Transverse colon (tissue), 4 donors: ENCODE measurements at places on chromosomes 2 and 18.

DNA sequence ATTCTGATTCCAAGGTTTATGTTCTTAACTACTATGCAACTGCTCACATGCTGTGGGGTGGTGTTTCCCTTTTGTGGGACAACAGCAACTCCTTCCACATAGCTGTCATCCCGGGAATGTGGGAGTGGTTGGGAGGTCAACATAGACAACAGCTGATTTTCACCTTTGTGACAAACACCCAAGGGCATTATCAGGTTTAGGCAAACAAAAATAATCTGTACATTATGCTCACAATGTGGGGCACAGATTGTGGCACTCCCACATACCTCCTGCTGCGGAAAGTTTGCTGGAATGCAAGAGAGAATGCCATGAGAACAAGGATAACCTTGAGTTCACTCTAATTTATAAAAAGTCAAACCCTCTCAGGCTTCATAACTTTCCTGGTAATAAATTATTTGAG is 582.6 kb downstream of the CNTNAP5 start:
- DNase-seq: no peak

GRCh38 chr2:231190531-231191197 is 7.8 kb upstream of the ARMC9 start:
- DNase-seq: peak; percentile 47

DNA sequence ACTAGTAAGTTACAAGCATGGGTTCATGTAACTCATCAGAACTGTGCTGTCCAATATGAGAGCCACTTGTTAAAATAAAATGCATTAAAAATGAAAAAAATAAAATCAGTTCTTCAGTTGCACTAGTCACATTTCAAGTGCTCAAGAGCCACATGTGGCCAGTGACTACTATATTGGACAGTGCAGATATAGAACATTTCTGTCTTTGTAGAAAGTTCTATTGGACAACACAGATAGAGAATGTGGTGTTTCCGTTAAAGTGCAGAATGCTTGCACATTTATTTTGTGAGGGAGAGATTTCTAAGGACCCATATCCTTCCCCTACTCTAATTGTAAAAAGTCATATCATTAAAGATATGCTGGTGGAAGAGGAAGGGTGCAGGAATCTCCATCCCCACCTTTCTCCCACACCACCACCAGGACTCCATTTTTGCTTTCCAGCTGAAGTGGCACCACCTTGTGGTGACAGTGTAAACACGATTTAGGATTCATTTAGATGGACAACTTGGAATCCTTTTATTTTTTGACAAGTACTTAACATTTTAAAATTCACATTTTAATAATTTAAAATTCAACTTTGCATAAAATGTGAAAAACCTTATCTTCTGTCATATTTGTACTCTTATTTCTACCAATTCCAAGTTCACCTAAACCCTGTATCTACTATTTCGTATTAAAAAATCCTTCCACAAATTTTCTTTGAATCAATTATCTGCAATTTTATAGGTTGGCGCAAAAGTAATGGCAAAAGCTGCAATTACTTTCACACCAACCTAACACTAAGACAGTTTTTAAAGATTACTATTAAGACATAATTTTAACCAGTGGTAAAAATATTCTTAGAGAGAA is 9.4 kb upstream of the CD302 start:
- peak; percentile 26 for DNase-seq

GRCh38 chr2:47062681-47063537 is 92.2 kb downstream of the STPG4 start:
- no peak for DNase-seq

DNA sequence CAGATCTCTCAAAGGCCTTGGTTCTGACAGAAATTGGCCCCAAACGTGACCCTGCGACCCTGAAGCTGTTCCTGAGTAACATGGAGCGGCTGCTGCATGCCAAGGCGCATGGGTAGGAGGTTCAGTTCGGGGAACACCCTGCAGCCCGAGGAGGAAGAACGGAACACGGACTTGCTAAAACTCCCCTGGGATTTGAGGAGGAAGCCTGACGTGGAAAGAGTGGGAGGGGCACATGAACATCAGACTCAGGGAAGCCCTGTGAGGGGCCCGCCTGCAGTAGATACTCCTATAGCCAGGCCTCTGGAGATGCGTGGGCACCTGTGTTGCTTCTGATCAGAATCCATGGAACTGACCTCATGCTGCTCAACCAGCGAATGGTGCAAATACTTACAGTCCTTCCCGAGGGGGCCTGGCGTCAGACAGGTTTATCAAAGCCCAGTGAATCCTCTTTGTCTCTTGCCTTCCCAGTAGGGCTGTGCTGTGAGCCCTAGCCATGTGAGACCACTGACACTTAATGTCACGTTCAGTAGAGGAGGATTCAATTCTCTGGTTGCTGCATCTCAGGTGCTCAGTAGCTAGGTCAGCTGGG is 46.8 kb downstream of the IMPA2 start:
- DNase-seq: no peak

DNA sequence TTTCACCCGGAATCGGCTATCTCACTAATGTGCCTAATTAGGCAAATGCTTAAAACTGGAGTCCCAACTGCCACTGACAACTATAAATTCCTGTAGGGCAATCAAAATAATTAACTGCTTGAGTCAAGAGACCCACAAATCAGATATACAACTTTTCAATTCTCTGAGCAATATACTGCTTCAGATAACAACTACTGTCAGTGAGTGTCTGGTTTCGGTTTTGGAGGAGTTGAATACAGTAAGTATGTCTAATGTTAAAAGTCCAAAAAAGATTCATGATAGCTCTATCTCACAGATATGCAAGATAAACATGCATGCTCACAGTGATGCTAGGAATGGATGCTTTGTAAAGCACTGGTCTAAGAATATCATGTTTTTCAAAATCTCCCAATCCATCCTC is 283.3 kb downstream of the NRXN1 start:
- DNase-seq: no peak

DNA sequence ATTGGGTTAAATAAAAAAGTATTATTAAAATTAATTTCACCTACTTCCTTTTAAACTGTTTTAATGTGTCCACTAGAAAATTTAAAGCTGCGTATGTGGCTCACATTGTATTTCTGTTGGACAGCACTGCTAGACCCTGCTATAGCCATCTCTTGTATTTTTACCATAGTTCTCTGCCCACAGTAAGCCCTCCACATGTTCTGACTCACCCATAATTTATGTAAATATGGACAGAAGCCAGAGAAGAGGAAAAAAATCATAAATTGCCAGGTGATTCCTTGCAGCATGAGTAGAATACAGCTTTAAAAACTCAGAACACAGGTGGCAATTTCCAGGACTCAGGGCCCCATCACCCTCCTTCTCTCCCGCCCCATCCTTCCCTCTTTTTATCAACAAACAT is 142.4 kb upstream of the MEX3C start:
- no peak for DNase-seq

- no peak for DNase-seq
These were observed 45.1 kb upstream of the SCLY start for GRCh38 chr2:238015705-238016104.

DNA sequence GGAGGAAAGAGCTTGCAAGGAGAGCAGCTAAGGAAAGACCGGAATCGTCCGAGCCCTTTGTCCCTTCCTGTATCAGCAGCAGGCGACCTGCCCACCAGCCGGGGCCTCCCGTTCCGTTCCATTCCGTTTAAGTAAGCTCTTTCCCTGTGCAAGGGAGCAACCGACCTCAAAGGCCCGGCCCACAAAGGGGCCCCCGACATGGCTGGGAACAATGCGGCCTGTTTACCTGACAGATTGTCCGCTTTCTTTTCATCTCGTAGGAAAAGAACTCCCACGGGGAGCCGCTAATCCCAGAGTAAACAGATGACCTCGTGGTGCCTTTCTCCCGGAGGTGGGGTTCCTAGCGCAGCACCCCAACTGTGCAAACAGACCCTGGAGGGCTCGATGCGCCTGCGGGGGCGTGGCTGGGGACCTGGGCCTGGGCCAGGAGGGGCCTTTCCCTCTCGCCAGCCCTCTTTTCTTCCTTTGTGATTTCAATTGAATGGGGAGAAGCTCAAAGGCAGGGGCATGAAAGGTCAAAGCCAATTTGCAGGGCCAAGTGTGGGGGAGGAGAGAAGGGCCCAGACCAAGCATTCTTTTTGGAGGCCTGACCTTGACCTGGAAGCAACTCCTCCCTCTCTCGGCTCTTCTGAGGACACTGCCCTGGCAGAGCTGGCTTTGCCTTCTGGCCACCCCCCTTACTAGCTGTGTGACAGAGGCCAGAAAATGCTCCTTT is 120.2 kb downstream of the INHBB start:
- no peak for DNase-seq

GRCh38 chr2:143262389-143262788 is 133.2 kb downstream of the ARHGAP15 start:
- DNase-seq: no peak

- DNase-seq: peak; percentile 24
These were observed 20.9 kb downstream of the THNSL2 start for GRCh38 chr2:88190808-88191721.

GRCh38 chr2:230312638-230313037 is 14.4 kb upstream of the SP140L start:
- DNase-seq: no peak

GRCh38 chr18:26052505-26052904 is 37.9 kb downstream of the SS18 start:
- DNase-seq: no peak

DNA sequence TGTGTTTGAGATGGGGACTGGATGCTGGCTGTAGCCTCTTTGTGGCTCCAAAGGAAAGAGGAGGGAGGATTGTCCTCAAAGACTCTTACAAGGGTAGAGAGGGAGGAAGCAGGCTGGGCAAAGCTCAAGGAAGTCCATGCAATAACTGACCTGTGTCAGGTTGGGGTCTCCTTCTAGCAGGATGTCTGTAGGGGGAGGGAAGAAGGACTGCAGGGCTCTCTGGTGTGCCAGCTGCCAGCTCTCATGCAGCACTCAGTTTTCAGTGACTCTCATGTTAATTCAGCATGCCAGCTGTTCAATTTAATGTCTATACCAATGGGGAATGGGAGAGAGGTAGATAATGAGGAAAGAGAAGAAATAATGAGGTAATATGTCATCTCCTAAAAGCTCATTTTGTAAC is 85.3 kb upstream of the RANBP2 start:
- no peak for DNase-seq

DNA sequence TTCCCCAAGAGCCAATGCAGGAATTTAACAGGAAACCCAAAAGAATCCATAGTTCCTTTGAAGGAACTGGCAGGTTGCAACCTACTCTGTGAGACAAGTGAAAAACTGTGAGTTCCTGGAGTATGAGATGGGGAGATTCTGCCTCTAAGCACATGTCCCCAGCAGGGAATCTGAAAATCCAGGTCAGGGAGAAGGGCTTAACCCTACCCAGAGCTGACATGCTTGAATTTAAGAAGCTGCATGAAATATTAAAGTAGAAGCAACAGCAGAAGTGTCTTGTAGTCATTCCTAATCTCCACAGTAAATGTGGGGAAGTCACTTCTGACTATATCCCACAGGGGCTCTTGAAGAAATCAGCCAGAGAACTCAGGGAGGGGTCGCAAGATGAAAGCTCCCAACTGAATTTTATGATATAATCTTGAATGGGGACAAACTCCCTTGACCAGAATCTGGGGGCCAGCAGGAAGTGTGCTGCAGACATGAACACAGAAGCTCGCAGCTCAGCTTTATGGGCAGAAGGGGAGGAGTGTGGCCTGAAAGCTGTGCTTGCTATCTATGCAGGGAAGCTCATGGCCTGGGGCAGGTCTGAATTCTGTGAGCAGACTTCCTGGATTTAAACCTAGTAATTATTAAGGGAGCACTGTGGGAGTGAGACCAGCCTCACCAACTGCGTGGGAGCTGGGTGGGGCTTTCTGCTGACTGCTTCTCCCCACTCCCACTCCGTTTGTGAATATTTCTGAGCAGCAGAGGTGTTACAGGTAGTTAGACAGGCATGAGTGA is 184.1 kb upstream of the KYNU start:
- DNase-seq: no peak

DNA sequence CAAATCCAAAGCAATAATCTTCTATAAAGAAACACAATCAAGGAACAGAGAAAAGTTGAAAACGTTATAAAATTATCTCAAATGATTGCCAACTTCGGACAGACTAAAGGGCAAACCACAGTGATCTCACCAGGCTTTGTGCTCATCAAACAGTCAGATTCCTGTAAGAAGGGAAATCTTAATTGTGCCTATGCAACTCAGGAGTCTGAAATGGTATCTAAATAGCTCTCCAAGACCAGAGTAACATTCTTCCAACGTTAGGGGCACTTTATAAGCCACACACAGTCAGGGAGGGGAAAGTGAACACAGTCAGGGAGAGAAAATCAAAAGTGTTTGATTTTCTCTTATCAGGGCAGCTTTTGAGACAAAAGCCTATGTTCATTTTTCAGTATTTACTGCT is 29.4 kb downstream of the PLEKHM3 start:
- DNase-seq: no peak

GRCh38 chr18:47296462-47296861 is 45.0 kb upstream of the SKOR2 start:
- DNase-seq: no peak

DNA sequence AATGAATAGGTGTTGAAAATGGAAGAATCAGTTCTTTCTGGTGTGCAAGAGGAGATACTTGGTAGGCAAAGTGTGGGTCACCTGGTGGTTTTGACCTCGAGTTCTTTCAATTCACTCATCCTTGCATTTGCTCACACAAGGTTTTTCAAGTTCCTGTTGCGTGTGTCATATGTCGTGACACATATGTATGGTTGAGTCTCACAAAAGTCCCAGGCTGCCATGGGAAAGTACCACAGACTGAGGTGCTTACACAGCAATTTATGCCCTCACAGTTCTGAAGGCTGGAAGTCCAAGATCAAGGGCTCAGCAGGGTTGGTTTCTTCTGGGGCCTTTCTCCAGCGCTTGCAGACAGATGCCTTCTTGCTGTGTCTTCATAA is 64.4 kb downstream of the NCK2 start:
- DNase-seq: no peak

DNA sequence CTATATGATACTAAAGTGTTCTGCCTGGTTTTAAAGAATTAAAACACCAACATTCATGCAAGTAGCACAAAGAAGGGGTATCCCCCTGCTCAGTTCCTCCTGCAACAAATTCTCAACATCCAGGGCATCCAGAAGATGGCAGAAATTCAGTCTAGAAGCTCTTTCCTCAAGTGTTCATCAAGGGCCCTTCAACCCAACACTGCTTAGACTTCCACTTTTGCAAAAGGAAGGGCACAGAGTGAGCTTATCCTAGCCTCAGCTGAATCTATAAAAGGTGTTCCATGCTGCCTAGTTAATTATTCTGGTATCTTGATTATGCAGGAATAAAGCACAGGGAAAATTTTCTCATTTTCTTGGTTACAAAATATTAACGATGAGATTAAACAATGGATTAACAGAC is 275.8 kb upstream of the CRIM1 start:
- DNase-seq: no peak

- no peak for DNase-seq
These were observed 103.0 kb downstream of the USP40 start for GRCh38 chr2:233463586-233463985.

- DNase-seq: no peak
These were observed 227.5 kb downstream of the SH3RF3 start for GRCh38 chr2:109356324-109357035.
